ENCODE measurements at places on chromosomes 1 and 21. TPM values are rescaled to one million over a fixed set of nuclear protein-coding genes. Genes with fewer than 3 reads are reported as not detected.

The YY1AP1 gene
- 70.5 TPM for total RNA-seq

The RGS13 gene
- not detected for total RNA-seq

The CHIT1 gene
- not detected for total RNA-seq

The TCHHL1 gene
- not detected for total RNA-seq

The XPR1 gene
- total RNA-seq: 43.8 TPM

The OR2L8 gene
- not detected for total RNA-seq

The S100A8 gene
- total RNA-seq: 40.7 TPM

The EPS8L3 gene
- total RNA-seq: not detected

The SLC25A34 gene
- total RNA-seq: 52.8 TPM

The PLA2G2F gene
- not detected for total RNA-seq

The CD52 gene
- total RNA-seq: 6.3 TPM

The CLCA1 gene
- not detected for total RNA-seq

The MROH9 gene
- total RNA-seq: not detected

The FAM78B gene
- total RNA-seq: 3.8 TPM

The TDRD5 gene
- total RNA-seq: not detected

The DEPDC1 gene
- total RNA-seq: 0.45 TPM

The BROX gene
- 25.4 TPM for total RNA-seq
